ENCODE measurements at places on chromosomes 1 and 21.

- no peak for DNase-seq
Observed at GRCh38 chr1:27592232-27592930, 11.6 kb downstream of the AHDC1 start.

DNA sequence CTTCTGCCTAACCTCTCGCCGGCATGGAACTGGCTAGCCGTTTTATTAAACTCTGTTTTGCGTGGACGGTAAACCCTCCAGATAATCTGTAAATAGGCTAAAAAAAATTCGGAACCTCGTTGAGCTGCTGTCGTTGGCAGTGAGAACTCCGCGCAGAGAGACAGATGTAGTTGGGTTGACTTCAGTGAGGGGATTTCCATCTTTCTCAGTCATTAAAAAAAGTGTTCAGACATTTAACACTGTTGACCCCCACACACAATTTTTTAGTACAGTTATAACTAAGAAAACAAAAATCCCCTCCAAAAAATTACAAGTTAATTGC, 464 bp downstream of the PARK7 start:
- no peak for DNase-seq

DNA sequence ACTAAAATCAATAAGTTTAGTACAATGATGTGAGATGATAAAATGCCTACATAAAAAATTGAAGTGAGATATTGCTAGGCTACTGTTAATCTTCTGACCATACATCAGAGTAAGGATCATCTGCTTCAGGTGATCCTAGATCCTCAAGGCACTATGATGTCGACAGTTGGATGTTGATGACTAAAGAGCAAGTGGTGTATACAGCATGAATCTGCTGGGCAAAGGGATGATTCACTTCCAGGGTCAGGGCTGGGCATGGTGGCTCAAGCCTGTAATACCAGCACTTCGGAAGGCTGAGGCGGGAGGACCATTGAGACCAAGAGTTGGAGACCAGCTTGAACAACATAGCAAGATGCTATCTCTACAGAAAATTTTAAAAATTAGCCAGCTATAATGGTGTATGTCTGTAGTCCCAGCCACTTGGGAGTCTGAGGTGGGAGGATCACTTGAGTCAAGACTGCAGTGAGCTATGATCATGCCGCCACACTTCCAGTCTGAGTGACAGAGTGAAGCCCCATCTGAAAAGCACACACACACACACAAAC, 24.6 kb downstream of the NUF2 start:
- DNase-seq = no peak

DNA sequence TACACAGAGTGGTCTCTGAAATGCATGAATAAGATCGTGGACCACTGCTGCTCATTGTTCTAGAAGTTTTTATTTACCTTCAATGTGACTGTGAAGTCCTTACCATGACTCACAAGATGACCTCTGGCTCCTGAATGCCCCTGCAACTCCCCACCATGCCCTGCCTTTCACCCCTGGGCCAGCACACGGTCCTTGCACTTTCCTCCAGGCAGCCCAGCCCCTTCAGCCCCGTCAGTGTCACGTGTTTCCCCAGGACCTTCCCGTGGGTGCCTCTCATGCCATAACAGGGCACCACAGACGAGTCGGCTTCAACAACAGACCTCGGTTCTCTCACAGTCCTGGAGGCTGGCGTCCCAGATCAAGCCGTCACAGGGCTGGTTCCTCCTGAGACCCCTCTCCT, 62.1 kb downstream of the B3GALT5 start:
- no peak for DNase-seq

GRCh38 chr1:40895601-40896000, 33.4 kb upstream of the CITED4 start:
- no peak for DNase-seq

GRCh38 chr1:183761871-183762270, 43.0 kb upstream of the RGL1 start:
- DNase-seq = no peak

- peak; percentile 90 for DNase-seq
Observed at GRCh38 chr1:208781391-208782045, 537.3 kb upstream of the PLXNA2 start.

DNA sequence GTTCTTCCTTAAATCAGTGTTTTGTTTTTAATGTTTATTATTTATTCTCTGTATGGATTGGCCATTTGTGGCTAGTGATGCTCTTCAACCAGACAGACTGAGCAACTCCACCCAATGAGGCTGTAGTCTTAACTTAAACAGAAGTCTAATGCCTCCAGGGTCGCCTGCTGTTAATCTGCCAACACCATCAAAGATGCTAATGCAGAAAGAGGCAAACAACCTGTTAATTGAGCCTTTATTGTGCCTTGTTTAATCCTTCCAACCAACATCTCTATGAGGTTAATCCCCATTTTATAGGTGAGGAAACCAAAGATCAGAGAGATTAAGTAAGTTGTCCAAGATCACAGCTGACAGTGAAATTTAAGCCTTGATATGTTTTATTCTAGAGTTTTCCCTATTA, 79.4 kb upstream of the SSX2IP start:
- no peak for DNase-seq

GRCh38 chr1:15353839-15354579, 55.7 kb upstream of the EFHD2 start:
- DNase-seq = no peak

DNA sequence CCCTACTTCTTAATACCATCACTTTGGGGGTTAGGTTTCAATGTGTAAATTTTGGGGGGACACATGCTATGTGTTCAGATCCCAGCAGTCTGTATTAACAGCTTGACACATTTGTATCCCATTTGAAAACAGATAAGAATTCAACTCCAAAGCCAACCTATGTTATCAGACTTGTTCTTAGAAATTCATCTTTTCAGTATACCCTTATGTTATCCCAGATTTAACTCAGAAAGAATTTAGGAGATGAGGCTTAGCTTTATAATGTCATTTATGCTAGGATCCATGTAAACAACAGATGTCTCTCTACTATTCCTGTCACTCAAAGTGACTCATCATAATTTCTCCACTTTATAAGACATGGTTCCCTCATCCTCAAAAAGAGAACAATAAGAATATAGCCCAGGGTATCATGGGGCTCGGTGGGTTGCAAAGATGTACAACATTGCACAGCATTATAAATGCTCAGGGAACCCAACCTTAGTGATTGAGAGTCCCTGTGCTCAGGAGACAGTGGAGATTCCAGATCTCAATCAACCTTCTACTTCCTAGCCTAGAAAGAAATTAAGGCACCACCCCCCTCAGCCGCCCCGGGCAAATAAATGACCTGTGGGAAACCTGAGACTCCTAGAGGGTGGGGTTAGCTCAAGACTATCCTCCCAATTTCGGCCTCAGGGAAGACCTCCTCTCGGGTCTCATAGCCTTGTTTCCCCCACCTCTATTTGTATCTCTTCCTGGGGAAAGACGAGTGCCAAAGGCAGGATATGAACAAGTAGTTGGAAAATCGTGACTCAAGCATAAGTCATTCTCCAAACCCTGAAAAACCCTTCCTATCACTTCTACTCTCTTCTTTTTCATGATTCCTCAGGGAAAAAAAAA, 265.1 kb upstream of the CAMK1G start:
- DNase-seq = no peak

GRCh38 chr1:9486466-9487140, 52.7 kb upstream of the SLC25A33 start:
- no peak for DNase-seq

DNA sequence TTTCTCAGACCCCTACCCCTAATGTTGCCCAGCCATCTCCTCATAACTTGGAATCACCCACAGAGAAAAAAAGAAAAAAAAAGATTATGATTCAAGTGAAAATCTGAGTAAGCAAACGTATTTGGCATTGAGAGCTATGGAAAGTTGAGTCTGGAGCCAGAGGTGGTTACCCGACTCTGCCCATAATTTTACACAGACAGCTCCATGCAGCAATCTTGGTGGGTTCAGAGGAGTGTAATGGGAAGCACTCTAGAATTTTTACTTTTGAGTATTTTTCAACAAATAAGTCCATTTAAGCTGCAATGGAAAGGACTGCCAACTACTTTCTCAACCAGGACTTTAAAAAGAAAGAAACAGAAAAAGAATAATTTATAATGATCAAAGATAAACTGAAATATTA, 62.7 kb downstream of the ZC3H11B start:
- DNase-seq = no peak

DNA sequence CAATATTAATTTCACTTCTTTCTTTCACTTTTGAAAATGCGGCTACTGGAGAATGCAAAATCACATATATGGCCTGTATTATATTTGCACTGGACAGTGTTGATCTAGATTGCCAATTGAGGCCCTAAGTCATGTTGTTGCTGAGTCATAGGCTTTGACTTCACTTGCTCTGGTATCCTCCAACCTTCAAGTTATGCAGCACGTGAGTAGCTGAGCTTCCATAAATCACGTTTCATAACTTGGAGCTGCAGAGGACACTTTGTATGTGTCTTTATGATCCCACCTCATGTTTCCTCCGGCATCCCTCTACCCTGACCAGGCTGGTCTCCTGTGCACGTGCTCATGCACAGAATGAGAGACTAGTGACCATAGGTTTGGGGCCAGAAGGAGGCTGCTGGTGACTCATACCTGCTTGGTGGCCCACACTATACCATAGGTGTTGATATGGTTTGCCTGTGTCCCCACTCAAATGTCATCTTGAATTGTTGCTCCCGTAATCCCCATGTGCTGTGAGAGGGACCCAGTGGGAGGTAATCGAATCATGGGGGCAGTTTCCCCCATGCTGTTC, 103.0 kb upstream of the TSPAN2 start:
- no peak for DNase-seq

GRCh38 chr1:202316186-202316585, 25.6 kb downstream of the UBE2T start:
- DNase-seq = no peak

DNA sequence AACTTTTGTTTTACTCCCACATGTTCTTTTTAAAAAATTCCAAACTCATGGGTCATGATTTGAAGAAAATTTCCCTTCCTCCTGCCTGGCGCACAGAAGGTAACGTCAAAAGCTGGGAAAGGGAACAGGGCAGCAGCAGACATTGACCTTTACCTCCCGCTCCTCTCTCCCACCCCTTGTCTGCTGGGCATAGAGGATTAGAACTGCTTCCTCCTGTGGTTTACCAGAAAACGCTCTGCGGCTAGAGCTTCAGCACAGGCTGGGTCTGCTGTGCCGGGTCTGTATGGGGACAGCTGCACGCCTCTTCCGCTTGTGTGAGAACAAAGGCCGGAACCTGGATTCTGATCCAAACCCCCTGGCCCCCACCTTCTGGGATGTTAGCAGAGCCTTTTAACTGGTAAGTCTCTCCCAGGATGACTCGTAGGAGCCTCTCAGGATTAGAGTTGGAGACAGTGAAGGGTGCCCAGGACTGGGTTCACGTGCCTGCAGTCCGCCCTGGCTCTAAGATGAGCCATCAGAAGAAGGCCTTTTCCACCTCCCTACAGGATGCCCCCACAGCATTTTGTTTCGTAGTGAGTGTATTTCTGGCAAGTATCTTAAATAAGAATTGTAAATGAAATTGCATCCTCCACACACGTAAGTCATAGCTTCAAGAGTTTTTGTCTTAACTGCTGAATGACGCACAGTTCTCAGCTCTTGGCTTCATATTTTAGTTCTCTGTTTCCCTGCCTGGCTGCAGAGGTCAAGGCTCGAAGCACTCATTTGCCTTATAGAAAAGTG, 5.2 kb downstream of the H6PD start:
- DNase-seq = no peak

DNA sequence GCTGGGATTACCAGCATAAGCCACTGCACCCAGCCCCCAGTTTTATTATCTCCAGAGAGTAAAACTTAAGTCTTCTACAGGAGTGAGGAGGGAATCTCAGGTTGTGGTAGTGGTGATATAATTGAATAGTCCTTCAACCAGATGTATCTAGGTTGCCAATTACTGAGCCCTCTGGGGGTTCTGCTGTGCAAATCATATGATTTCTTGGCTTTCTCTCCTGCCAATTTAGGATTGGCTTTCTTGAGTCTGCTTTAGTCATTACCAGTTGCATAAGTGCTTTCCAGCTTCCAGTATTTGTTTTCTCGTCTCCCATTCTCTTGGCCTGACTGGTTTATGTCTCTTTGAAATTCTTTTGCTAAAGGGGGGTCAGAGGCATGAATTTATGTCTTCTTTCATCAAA, 11.1 kb downstream of the CPT2 start:
- DNase-seq = no peak

- no peak for DNase-seq
Observed at GRCh38 chr1:225437710-225438437, 10.0 kb upstream of the LBR start.

- no peak for DNase-seq
Observed at GRCh38 chr1:56199061-56199460, 380.3 kb downstream of the PLPP3 start.

- no peak for DNase-seq
Observed at GRCh38 chr1:212920896-212921295, 29.4 kb upstream of the VASH2 start.

DNA sequence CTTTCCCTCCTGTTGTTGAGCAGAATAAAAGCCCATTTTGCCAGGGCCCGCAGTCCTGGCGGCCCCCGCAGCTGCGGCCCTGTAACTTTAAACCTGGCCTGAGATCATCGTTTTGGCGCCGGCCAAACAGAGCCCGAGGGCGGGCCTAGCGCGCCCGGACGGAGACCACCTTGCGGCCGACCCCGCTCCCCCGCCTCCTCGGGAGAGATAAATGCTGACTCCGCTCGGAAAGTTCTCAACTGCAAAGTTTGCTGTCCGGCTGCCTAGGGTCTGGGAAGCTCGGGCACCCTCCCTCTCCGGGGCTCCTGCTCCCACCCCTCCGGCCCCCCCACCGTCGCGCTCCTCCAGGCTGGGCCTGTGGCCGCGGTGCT, at the start of gene PDPN:
PDPN (plus strand) TSS at position 238 of the 371 bp plus-strand sequence. CDS start 202 bp downstream, outside the sequence.
- DNase-seq = no peak

- DNase-seq = no peak
Observed at GRCh38 chr1:183125279-183125999, 60.6 kb upstream of the LAMC2 start.

- no peak for DNase-seq
Observed at GRCh38 chr21:14493731-14494130, 52.4 kb downstream of the SAMSN1 start.

GRCh38 chr1:59604191-59604590, 210.6 kb upstream of the HOOK1 start:
- DNase-seq = no peak

DNA sequence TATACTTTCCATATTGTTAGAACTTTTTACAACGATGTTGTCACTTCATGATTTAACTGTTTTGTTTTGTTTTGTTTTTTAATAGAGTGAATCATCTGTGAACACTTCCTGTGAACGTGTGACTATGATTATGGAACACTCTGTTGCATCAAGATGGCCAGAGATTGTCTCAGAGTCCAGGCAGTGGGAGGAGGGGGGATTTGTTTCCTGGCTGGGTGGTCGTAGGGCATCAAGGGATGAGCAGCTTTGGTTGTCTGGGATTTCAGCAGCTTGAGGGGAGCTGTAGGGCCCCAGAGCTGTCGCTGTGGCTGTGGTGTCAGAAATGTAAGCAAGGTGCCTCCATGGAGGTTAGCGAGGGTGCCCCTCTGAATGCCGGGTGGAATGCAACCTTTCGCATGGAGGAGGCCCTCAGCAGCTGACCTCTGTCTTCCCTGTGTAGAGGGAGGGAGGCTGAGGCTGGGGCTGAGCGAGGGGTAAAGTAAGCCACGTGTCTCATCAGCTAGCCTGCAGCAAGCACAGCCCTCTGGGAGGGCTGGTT, 21.4 kb downstream of the NEK2 start:
- no peak for DNase-seq
